ENCODE measurements at places on chromosomes 13 and 19.

GRCh38 chr19:39126312-39127187 lies 964 bp downstream of the PAK4 start:
- DNase-seq = no peak

GRCh38 chr13:113449693-113450347 lies 3.5 kb downstream of the ADPRHL1 start:
- no peak for DNase-seq

- DNase-seq = no peak
These were observed 31.9 kb downstream of the ZNF726 start for GRCh38 chr19:23946569-23946968.

- DNase-seq = no peak
These were observed 6.0 kb downstream of the SHFL start for GRCh38 chr19:10091895-10092641.

GRCh38 chr19:41350735-41351338 lies 2.9 kb downstream of the TGFB1 start:
- no peak for DNase-seq

GRCh38 chr19:8585894-8586750 lies 8.9 kb upstream of the MYO1F start:
- DNase-seq = no peak

- DNase-seq = no peak
These were observed 27.8 kb upstream of the F2RL3 start for GRCh38 chr19:16861011-16861410.

- no peak for DNase-seq
These were observed 174.5 kb downstream of the USP12 start for GRCh38 chr13:26996965-26997752.

- DNase-seq = no peak
These were observed 63.5 kb upstream of the TEX29 start for GRCh38 chr13:111256946-111257345.

GRCh38 chr19:40407714-40408597 lies 5.2 kb downstream of the PRX start:
- DNase-seq = no peak

All from stimulated activated CD8-positive, alpha-beta memory T cell treated with anti-CD3 and anti-CD28 coated beads, Interleukin-2, amount 100 ng/mL, for 1 hour (primary cell).